Activated CD4-positive, alpha-beta T cell treated with anti-CD3 and anti-CD28 coated beads, Interleukin-2, amount 10 ng/mL, durations not matched to agents 24 days and 14 days (primary cell): ENCODE measurements at places on chromosomes 2 and 18. TPM values are rescaled to one million over a fixed set of nuclear protein-coding genes. Genes with fewer than 3 reads are reported as not detected.
A peak's percentile ranks its signal among the peaks of the same experiment; 100 is the strongest.

DNA sequence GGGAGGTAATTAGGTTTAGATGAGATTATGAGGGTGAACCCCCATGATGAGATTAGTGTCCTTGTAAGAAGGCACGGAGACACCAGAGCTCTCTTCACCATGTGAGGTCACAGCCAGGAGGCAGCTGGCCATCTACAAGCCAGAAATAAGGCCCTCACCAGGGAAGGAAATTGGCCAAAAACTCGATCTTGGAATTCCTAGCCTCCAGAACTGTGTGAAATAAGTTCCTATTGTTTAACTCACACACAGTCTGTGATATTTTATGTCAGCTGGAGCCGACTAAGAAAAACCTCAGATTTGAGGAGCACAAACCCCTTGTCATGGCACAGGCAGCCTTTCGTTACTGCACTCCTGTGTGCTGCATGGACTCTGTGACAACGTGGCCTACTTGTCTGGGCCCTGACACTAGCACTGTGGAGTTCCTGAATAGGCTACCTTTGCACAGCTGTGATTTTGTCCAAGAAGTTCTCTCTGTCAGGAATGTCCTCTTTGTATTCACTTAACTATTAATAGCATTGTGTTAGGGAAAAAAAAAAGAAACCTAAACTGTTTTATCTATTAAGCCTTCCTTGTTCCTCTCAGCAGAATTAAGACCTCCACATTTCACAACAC is 319.8 kb downstream of the TDRD15 start:
- H3K4me1 ChIP-seq, result no peaks in the 10 kb centered on the region
- no peaks in the 10 kb centered on the region for H3K36me3 ChIP-seq
- no peak for DNase-seq
- H3K27ac ChIP-seq, result no peak overlapping the region
- H3K27me3 ChIP-seq, result no peaks in the 10 kb centered on the region

DNA sequence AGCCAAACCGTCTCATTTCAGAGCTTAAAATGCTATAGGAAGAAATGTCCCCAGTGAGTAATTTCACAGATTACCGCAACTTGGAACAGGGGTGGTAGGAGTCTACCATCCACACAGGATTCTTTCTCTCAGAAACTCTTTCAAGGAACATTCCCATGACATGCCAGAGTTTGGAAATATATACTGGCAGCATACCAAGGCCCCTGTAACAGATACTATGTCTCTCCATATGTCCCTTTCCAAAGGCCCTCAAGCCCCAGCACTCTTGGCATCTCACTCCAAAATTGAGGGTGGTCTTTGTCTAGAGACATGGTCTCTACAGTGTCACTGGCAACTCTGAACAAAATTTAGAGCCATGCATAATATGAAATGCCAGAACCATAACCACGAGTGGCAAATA is 11.0 kb downstream of the FIGLA start:
- H3K4me1 ChIP-seq, result no peaks in the 10 kb centered on the region
- no peak overlapping the region for H3K4me3 ChIP-seq
- peaks cover 27% of the 10 kb centered on the region for H3K27me3 ChIP-seq
- no peak for DNase-seq
- H3K36me3 ChIP-seq, result no peaks in the 10 kb centered on the region
- no peak overlapping the region for H3K27ac ChIP-seq

GRCh38 chr2:1226766-1227165 is 186.5 kb upstream of the TPO start:
- no peak overlapping the region for H3K27ac ChIP-seq
- H3K4me3 ChIP-seq, result no peak overlapping the region
- no peaks in the 10 kb centered on the region for H3K27me3 ChIP-seq
- H3K36me3 ChIP-seq, result no peaks in the 10 kb centered on the region
- no peaks in the 10 kb centered on the region for H3K4me1 ChIP-seq
- no peak for DNase-seq

GRCh38 chr18:59730896-59731295 is 33.7 kb upstream of the CCBE1 start:
- H3K4me3 ChIP-seq, result no peak overlapping the region
- no peak for DNase-seq
- H3K27me3 ChIP-seq, result peaks cover 3% of the 10 kb centered on the region
- no peak overlapping the region for H3K27ac ChIP-seq
- H3K4me1 ChIP-seq, result no peaks in the 10 kb centered on the region

- H3K4me3 ChIP-seq, result no peak overlapping the region
- DNase-seq, result no peak
- H3K27me3 ChIP-seq, result no peaks in the 10 kb centered on the region
- H3K36me3 ChIP-seq, result no peaks in the 10 kb centered on the region
These were observed 138.5 kb upstream of the DAPL1 start for GRCh38 chr2:158656492-158657229.

- DNase-seq, result no peak
- peaks cover 2% of the 10 kb centered on the region for H3K27me3 ChIP-seq
- peaks cover 25% of the 10 kb centered on the region for H3K36me3 ChIP-seq
- H3K4me3 ChIP-seq, result peak overlapping the region; percentile 26
- peak overlapping the region; percentile 3 for H3K27ac ChIP-seq
- H3K4me1 ChIP-seq, result peaks cover 39% of the 10 kb centered on the region
These were observed 4.6 kb downstream of the GTF3C2 start for GRCh38 chr2:27351802-27352598.

The NEURL3 gene
- total RNA-seq, result 1.0 and 1.2 TPM in 2 replicates
